Spleen (tissue), 13 donors: ENCODE measurements at places on chromosomes 1 and 21.

DNA sequence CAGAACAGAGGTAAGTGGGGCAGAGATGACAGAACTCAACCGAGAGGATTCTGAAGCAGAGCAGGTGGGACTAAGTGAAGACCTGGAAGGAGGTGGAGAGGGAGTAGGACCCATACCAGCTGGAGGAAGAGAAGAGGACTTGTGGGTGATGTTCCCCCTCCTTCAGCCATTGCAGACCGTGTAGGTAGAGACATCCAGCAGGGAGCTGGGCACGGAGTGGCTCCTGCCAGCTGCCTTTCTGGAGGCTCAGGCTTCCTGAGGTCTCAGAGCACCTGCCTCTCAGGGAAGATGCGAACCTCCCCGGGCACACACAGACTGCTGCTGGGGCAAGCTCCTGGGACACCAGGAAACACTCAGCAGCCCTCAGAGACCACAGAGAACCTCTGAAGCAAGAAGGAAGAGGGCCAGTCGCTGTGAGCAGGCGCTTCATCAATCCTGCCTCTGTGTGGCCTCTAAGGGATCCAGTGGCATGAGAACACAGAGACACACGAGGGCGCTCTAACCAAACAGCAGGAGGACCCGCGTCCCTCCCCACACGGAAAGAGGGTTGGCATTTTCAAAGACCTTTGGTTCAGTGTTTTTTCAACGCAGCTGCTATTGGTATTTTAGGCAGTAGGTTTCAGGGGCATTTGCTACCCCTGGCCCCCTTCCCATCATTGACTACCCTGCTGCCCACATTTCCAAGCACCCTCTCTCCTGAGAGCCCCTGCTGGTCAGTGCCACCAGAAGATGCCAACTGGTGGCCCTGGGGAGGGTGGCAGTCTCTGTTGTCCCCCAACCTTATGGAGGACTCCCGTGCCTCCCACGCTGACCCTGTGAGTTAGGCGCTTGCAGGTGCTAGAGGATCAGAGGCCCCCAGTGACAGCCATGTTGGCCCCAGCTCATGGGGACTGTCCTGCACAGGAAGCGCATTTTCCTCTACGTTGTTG is 89.6 kb upstream of the EDN2 start:
- H3K4me3 ChIP-seq: no peak overlapping the region
- peaks cover 6% of the 10 kb centered on the region for H3K4me1 ChIP-seq
- no peak overlapping the region for H3K27ac ChIP-seq
- no peaks in the 10 kb centered on the region for H3K27me3 ChIP-seq
- peak; percentile 91 for DNase-seq

DNA sequence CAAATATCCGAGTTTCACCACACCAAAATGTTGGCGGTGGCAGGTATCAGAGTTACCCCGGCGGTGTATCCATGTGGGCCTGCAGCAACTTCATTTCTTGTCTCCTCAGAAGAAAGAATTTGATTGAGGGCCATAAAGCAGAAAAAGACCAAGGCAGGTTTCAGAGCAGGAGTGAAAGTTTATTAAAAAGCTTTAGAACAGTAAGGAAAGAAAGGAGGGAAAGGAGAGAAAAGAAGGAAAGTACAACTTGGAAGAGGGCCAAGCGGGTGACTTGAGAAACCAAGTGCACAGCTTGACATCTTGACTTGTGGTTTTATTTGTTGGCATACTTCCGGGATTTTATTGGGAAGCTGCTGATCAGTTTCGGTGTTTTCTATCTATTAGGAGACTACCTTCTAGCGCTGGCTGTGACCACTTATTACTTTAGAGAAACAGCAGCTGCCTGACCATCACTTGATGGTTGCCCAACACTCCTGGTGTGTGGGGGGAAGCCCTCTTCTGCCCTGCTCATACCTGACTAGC is 75.5 kb upstream of the RAB3GAP2 start:
- no peaks in the 10 kb centered on the region for H3K27me3 ChIP-seq
- no peak for DNase-seq
- H3K27ac ChIP-seq: no peak overlapping the region
- H3K4me3 ChIP-seq: no peak overlapping the region
- H3K4me1 ChIP-seq: no peaks in the 10 kb centered on the region

DNA sequence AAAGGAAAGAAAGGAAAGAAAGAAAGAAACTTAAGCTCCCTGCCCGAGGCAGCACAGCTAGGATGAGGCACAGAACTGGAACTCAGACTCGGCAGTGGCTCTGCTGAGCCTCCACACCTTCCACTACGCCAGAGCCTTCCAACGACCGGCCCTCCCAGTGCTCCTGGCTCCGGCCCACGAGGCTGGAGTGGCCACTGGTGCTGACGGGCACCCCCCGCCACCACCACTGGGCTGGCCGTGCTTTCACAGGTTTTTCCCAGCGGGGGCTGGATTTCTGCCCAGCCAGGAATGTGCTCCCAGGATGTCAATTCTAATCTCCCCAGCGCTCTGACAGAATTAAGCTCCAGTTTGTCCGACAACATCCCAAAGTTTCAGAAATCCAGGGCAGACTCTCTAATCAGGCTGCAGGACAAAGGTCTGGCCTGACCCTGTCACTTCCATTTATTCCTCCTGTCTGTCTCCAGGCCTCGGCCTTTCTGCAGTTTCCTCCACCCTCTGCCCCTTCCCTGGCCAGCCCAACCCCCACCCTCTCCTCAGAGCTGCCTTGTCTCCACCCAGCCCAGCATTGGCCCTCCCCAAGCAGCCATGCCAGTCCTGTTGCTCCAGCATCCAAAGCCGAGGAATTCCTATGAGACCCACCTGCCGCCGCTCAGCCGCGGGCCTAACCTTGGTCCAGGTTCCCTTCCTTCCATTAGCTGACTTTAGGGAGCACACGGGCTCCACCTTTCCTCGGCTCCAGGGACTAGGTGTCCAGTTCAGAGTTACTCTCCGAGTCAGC is 81.9 kb downstream of the CASZ1 start:
- H3K36me3 ChIP-seq: no peaks in the 10 kb centered on the region
- no peak for DNase-seq
- no peaks in the 10 kb centered on the region for H3K27me3 ChIP-seq
- peaks cover 9% of the 10 kb centered on the region for H3K4me1 ChIP-seq
- no peak overlapping the region for H3K4me3 ChIP-seq

- peak overlapping the region; percentile 95 for H3K4me3 ChIP-seq
- H3K36me3 ChIP-seq: peaks cover 4% of the 10 kb centered on the region
- peaks cover 49% of the 10 kb centered on the region for H3K4me1 ChIP-seq
Measured at GRCh38 chr1:228082918-228083870, 686 bp downstream of the ARF1 start.

GRCh38 chr1:153549741-153550397 is 811 bp upstream of the S100A3 start:
- H3K4me3 ChIP-seq: no peak overlapping the region
- peak; percentile 43 for DNase-seq
- no peaks in the 10 kb centered on the region for H3K27me3 ChIP-seq
- H3K36me3 ChIP-seq: no peaks in the 10 kb centered on the region
- H3K4me1 ChIP-seq: peaks cover 14% of the 10 kb centered on the region
- no peak overlapping the region for H3K27ac ChIP-seq

DNA sequence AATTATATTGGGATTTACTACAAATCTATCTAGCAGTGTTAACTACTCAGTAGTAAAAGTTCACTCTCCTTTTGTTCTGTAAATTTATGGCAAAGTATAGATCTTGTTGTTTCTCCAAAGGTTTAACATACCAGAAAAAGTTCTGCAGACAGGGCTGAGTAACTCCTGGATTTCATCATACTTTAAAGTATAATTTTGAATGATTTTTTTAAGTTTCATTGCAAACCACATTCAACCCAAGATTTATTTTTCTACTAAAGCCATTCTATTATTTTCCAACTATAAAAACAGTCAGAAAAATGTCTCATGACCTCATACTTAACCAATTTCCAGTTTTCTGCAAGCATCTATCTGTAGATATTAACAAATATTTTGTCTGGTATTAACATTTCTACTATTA is 585.8 kb upstream of the ZRANB2 start:
- no peak for DNase-seq
- no peaks in the 10 kb centered on the region for H3K27me3 ChIP-seq
- no peak overlapping the region for H3K27ac ChIP-seq
- no peak overlapping the region for H3K4me3 ChIP-seq

DNA sequence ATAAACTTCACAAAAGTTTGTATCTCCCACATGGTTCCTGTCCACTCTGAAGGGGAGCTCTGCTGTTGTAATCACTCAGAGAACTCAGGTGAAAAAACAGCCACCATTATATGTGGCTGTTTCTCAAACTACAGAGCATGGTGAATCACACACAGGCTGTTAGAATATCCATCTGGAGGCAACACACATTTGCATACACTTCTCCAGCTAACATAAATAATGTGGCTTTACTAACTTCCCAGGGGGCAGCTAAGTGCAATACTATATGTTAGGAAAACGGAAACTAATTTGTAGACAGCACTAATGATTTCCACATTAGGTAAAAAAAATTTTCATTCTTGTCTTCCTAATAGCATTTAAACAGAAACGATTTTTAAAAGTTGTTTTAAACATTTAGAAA is 49.3 kb downstream of the PTGFR start:
- no peaks in the 10 kb centered on the region for H3K27me3 ChIP-seq
- no peaks in the 10 kb centered on the region for H3K36me3 ChIP-seq

- H3K4me1 ChIP-seq: no peaks in the 10 kb centered on the region
- H3K36me3 ChIP-seq: no peaks in the 10 kb centered on the region
- H3K27me3 ChIP-seq: no peaks in the 10 kb centered on the region
- H3K4me3 ChIP-seq: no peak overlapping the region
- H3K27ac ChIP-seq: no peak overlapping the region
Measured at GRCh38 chr1:34808051-34808810, 15.4 kb downstream of the GJA4 start.

DNA sequence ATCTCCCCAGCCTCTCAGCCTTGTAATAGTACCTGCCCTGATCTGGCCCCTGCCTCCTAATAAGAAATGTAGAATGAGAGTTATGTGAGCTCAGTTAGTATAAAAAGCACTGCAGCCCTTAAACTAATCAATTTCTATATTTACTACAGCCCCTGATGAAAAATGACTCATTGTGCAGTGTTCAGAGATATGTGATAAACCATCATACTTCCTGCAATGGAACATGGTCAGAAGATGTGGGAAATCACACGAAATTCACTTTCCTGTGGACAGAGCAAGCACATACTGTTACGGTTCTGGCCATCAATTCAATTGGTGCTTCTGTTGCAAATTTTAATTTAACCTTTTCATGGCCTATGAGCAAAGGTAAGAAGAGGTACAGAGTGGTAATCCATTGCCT is 176.8 kb upstream of the PDE4B start:
- no peaks in the 10 kb centered on the region for H3K27me3 ChIP-seq
- H3K36me3 ChIP-seq: no peaks in the 10 kb centered on the region
- no peak overlapping the region for H3K4me3 ChIP-seq
- no peak overlapping the region for H3K27ac ChIP-seq
- no peaks in the 10 kb centered on the region for H3K4me1 ChIP-seq
- DNase-seq: no peak

- no peaks in the 10 kb centered on the region for H3K27me3 ChIP-seq
- no peak for DNase-seq
- no peaks in the 10 kb centered on the region for H3K4me1 ChIP-seq
- H3K4me3 ChIP-seq: no peak overlapping the region
Measured at GRCh38 chr1:93219443-93219842, 38.9 kb downstream of the CCDC18 start.

DNA sequence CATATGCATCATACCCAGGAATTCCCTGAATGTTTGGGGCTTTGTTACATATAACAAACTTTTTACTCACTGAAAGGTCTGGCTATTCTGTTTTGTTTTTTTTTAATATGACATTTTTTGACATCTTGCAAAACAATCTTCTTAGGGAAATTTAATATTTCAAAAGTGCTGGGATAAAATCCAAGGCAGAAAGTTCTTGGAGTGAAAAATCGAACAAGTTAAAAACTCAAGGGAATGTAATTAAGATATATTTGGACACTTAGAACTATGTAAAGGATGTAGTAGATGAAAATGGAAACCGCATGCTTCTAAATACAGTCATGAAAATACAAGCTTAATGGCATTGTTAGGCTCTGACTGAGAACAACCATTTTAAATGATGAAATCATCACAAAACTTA is 8.6 kb downstream of the CHODL start:
- H3K36me3 ChIP-seq: no peaks in the 10 kb centered on the region
- no peak for DNase-seq
- H3K4me3 ChIP-seq: no peak overlapping the region
- no peaks in the 10 kb centered on the region for H3K27me3 ChIP-seq
- H3K27ac ChIP-seq: peak overlapping the region; percentile 42

DNA sequence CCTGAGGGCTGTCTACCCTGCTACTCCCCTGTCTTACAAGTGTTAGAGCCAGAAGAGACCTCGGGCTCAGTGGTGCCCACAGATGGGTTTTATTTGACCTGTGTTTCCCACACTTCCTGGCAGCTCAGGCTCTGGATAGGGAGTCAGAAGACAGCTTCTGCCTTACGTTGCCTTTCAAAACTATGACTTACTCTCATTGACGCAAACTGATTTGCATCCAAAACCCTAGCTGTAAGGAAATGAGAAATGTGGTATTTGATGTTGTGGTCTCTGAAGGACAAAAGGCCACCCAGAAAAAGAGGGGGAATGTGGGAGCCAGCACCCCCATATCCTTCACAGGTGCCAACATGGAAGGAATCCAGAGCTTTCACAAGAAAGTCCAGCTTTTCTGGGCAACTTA is 180.2 kb downstream of the ATG4C start:
- H3K4me1 ChIP-seq: no peaks in the 10 kb centered on the region
- H3K27ac ChIP-seq: no peak overlapping the region
- H3K27me3 ChIP-seq: peaks cover 26% of the 10 kb centered on the region
- H3K36me3 ChIP-seq: no peaks in the 10 kb centered on the region
- no peak overlapping the region for H3K4me3 ChIP-seq
- DNase-seq: no peak

DNA sequence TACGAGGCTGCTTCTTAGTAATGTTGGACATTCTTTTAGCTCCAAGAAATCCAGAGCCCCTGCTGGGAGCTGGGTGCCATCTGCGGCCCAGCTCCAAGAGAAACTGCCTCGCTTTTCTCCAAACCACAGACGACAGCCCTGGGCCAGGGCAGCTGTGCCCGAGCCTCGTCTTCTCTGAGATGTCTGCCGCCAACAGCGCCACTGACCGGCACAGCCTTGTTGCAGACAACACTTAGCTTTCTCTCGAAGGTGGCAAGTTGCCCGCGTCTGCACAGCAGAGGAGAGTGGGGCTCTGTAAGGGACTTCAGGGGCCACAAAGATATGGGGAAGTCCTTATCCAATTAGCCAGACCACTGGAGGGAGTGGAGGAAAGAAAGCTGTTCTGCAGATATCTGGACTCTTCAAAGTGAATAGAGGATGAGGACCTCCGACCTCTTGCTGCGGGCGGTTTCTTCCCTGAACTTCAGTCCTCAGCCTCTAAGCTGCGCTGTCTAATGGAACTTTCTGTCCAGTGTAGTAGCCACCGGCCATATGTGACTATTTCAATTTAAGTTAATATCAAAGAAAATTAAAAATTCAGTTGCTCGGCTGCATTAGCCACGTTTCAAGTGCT is 63.9 kb upstream of the DISP3 start:
- no peak overlapping the region for H3K27ac ChIP-seq
- H3K27me3 ChIP-seq: peaks cover 10% of the 10 kb centered on the region
- no peak overlapping the region for H3K4me3 ChIP-seq
- no peaks in the 10 kb centered on the region for H3K4me1 ChIP-seq
